CD8-positive, alpha-beta T cell (primary cell): ENCODE measurements at places on chromosomes 12 and 14.

DNA sequence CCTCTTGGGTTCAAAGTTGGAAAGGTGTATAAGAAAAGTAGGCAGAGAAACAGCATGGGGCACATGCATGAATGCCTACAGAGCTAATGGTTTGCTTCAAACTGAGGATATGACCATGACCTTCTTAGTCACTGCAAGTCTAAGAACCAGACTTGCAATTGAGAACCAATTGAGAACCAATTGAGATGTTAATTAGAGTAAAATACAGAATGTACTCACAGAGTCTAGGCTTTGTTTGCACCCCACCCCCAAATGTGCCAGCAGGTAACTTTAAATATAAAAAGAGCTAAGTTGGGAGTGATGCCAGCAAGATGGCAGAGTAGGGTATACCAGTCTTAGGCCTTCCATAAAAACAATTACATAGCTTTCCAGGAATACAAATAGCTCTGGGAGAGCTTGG lies 227.3 kb upstream of the ALG10 start:
- DNase-seq, result no peak

- no peak for DNase-seq
Observed at GRCh38 chr12:45125997-45126396, 75.1 kb upstream of the DBX2 start.

GRCh38 chr12:106125351-106126095 lies 13.2 kb downstream of the NUAK1 start:
- DNase-seq, result no peak

DNA sequence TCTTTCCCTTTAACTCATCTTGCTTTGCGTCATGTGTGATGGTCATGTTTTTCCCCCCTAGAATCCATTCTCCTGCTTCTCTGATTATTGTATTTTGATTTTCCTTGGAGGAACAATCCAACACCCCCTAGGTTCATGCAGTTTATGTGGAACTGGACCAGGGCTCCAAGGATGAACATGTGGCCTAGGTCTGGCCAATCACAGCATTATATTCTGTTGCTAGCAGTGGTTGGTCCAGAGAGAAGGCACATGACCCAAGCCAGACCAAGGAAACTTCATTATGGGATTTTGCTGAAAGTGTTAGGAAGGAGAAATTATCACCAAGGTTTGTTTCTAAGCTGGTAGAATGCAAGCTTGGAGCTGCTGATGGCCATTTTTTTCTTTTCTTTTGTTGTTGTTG lies 6.9 kb upstream of the PPTC7 start:
- DNase-seq, result no peak

- DNase-seq, result no peak
Observed at GRCh38 chr12:26285401-26285800, 90.0 kb downstream of the SSPN start.

DNA sequence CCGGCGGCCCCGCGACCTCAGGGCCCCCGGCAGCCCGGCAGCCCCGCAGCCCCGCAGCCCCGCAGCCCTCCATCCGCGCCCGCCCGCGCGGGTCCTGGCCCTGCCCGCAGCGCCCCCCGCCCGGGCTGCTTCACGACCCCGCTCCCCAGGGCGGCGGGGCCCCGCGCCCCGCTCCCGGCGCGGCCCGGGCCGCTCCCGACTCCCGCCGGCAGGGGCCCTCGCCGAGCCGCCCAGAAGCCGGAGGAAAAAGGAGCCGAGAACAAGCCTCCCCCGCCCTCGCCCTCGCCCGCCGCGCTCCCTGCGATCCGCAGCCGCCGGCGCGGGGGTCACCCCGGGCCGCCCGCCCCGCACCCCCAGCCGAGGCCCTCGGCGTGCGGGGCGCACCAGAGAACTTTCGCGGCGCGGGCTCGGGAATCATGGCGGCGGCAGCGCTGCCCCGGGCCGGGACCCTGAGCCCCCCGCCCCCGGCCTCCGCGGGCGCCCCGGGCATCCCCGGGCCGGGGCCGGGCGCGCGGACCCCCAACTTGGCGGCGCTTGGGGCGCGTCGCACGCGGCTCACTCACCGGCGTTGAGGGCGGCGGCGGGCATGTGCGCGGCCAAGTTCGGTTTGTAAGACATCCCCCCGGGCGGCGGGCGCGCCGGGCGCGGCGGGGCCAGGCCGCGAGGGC lies 521 bp downstream of the CDK2AP1 start:
- DNase-seq, result peak; percentile 74

DNA sequence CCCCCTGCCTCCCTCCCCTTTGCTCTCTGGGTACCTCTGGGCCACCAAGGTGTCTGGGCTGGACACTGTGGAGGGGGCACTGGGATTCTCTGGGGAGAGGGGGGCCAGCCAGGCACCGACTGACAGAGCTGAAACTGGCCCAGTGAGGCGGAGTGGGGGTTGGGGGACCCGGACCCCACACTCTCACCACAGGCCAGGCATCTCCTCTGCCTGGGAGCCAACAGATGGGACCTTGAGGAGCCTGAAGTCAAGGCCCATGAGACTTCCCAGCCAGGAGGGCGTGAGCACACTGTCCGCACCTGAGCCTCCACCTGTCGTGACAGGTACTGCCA lies 39.8 kb upstream of the PPP1R13B start:
- no peak for DNase-seq

DNA sequence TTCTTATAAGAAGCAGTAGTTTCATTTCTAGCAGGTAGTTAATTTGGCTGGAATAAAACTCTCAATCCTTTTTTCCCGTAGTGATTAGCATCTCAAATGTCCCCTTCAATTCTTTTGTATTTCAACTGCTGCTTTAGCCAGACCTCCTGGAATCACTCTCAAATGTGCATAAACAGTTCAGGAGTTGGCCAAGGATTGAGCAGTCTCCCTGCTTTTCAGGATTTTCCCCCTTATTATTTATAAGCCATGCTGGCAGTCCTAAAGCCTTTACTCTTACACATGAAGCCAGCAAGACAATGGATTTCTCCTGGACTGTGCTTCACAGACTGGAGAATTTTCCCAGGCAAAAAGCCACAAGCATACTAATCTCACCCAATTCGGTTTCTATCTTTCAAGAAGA lies 950.1 kb downstream of the VRK1 start:
- no peak for DNase-seq

- DNase-seq, result no peak
Observed at GRCh38 chr14:23055621-23056144, 1.6 kb downstream of the CDH24 start.

DNA sequence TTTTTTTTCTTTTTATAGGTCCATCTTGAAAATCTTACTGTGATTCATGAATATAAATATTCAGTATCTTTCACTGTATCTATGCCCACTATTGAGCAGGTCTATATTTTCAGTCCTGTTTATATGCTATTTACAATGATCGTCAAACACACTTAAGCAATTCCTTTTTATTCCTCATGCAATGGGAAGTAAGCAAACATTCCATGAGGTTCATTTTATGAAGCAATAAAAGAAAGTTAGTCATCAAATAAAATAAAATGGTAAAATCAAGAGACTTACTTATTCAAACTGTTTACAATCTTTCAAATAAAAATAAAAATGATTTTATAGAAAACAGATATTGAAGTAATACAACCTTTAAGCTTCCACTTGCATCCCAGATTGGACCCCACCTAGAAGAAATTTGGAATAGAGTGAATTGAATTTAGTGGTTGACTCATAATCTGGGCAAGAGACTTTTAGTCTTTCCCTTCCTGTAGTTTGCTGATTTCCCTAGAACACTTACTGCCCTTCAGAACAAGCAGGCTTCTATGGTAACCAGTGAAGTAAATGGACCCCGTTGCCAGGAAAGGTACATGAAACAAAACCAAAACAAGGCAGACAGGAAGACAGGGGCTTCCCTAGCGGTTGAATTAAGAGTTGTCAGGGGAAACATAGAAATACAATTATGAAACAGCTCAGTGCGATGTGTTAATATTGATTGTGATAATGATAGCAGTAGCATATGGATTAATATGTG lies 241.0 kb upstream of the ATP2B1 start:
- DNase-seq, result peak; percentile 36

DNA sequence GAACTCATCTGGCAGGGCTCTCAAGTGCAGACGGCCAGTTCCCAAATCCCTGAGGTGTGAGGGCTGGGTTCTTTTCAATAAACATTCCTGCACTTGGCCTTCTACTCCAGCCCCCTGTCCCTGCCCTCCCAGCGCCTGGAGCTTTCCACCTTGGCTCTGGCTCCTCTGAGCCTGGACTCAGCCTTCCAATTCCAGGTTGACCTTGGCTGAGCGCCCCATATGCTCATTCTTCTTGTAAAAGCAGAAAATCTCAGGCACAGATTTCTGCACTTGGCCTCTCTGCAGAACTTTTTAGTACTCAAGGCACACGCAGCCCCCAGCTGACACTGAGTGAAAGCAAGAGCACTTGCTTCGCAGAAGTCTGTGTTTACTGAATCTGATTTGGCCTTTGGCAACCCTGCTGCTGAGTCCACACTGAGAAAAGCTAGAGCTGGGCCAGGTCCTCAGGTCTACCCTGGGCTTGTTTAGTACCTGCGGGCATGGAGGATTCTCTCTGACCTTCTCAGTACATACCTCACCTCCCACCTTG lies 222.7 kb downstream of the MSRB3 start:
- DNase-seq, result no peak

DNA sequence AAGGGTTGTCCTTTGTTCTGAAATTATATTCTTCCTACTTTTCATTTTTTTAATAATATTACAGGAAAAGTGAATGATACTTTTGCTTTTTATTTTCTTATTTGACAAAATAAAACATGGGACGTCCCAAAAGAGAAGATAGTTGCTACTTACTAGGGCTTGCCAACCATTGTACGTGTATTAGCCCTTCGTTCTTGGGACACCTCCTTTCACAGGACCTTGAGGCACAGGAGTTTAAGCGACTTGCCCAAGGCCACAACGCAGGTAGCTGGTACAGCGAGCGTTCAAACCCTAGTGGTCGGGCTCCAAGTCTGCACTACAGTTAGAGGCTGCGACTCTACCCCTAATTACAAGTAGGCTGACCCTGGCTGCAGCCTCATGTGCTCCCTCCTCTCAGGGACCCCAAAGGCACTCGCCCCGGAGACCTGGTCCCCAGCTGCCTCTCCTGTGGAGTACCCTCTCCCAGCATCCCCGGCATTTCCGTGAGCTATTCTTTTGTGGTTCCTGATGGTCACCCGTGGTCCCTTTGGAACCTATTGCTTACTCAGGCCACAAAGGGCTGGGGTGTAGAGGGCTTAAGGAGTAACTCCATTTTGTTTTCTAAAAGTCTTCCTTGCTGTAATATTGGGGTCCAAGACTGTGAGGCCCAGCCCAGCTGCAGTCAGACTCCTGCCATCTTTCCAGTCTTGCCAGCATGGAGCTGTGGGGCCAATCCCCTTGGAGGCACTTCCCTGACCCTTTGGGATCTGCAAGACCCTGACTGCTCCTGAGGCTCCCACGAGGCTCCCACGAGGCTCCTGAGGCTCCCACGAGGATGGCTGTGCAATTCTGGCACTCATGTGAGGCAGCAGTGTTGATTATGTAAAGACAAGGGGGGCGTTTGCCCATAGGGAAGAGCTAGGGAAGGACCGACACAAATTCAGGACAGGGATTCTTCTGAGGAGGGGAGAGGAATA lies 49.7 kb downstream of the IQSEC3 start:
- no peak for DNase-seq

- DNase-seq, result no peak
Observed at GRCh38 chr14:81455390-81455789, 55.3 kb upstream of the STON2 start.

GRCh38 chr12:47969845-47970244 lies 6.4 kb downstream of the TMEM106C start:
- no peak for DNase-seq

DNA sequence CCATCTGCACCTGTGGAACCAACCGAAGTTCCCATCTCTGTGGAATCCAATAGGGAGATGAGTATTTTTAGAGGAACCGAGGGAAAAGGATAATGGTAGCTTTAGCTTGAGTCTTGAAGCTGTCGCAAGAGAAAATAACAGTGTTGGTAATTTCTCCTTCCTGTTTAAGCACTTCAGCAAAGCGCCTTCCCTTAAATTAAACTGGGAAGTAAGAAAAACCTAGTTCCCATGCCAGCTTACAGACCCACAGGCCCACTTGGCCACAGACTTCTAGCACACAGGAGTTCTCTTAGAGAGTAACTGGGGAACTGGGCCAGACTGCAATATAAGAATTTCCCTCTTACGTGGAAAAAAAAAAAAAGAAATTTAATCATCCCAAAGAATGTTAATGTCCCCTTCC lies 223.8 kb downstream of the EFCAB11 start:
- DNase-seq, result no peak

- no peak for DNase-seq
Observed at GRCh38 chr12:127771546-127771945, 495.4 kb upstream of the TMEM132C start.

GRCh38 chr12:96521895-96522682 lies 32.7 kb downstream of the CFAP54 start:
- DNase-seq, result no peak

- DNase-seq, result no peak
Observed at GRCh38 chr14:71665157-71665556, 267.1 kb upstream of the RGS6 start.

DNA sequence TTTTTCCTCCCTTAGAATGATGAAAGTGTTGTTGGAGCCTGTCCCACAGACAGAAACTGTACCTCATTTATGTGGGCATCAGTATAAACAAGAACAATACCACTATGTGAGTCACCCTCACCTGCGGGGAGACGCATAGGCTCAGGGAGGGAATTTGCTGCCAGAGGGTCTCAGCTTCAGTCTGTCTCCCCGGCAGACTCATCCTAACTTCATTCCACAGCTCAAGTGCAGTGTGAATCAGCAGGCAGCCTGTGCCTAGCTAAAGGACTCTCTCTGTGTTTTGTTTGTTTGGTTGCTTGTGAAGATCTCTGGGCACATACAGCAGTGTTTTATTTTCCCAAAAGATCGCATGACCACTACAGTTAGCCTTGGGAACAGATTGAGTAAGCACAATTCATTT lies 98.9 kb downstream of the PRKCH start:
- DNase-seq, result no peak

DNA sequence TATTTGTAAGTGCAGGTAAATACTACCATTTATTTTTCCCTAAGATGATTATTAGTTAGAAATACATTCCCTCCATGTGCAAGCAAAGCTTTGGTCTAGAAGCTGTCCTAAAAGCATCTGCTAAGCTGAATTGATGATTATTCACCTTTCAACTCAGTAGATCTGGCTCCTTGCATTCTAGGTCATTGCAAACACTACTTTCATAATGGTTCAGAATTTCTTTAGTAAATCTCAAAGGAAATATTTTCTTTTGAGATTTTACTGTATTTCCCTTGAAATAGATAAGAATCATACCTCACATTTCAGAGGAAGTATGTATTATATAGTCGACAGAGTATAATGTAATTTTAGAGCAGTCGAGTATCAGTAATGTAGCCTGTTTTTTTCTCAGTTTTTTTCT lies 2.4 kb downstream of the ETNK1 start:
- DNase-seq, result no peak
